Stimulated activated CD8-positive, alpha-beta memory T cell treated with anti-CD3 and anti-CD28 coated beads, Interleukin-7, amount 100 ng/mL, for 24 hours (primary cell): ENCODE measurements at places on chromosomes 1 and 21.

DNA sequence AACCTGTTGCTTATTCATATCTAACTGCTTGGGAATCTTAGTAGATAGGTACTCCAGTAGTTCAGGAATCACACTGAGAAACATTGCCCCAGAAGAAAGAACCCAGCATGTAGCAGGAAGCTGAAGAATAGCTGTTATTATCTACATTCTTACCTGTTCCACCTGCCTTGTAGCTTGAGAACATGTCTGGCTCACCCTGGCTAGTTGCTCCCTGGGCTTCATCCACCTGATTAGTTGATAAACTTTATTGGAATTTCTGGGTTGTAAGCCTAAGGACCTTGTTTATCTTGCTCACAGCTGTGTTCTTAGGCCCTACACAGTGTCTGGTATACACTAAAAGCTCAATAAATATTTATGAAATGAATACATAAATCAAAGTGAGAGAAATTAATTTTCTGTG lies 106.3 kb upstream of the DMRTA2 start:
- DNase-seq, result no peak

GRCh38 chr1:48677306-48678287 lies 99.1 kb downstream of the BEND5 start:
- peak; percentile 1 for DNase-seq

DNA sequence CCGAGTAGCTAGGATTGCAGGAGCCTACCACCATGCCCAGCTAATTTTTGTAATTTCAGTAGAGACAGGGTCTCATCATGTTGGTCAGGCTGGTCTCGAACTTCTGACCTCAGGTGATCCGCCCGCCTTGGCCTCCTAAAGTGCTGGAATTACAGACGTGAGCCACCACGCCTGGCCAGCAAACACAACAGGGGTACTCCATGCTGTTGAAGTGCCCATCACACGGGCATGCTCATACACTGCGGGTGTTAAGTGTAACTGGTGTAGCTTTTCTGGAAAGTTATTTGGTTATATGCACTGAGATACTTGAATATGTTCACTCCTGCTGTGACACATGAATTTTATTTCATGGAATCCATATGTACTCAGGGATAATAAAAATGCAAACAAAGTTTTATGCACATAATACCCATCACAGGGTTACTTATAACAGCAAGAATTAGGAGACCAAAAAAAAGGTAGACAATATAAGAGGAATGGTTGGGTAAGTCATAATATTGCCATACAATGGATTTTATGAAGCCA lies 9.2 kb downstream of the SRSF4 start:
- DNase-seq, result no peak

DNA sequence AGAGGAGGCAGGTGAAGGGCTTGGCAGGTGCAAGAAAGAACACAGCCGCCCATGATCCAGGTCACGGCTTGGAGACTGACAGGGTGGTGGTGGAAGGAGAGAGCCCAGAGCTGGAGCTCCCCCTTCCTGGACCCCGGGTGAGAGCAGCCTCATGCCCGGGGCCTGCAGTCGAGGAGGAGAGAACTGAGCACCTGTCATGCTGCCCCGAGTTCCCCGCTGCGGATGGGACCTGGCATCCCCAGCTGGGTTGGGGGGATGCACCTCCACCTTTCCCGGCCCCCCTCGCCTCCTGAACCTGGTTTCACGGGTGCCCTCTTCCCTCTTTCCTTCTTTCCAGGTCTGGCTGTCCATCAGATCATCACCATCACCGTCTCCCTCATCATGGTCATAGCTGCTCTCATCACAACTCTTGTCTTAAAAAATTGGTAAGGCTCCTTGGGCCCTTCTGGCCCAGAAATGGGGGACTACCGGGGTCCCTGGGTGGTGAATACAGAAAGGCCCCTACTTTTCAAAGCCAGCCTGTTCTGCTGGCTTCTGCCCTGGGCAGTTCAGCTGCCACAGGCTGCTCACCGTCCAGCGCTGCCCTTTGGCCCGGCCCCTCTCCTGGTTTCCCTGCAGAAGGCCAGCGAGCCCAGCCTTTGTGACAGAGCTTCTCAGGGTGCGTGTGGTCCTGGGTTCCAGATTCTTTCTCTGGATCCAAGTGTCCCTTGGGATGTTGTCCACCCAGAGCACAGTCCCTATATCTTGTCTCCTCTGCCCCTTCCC lies 115.3 kb downstream of the AJAP1 start:
- DNase-seq, result no peak

DNA sequence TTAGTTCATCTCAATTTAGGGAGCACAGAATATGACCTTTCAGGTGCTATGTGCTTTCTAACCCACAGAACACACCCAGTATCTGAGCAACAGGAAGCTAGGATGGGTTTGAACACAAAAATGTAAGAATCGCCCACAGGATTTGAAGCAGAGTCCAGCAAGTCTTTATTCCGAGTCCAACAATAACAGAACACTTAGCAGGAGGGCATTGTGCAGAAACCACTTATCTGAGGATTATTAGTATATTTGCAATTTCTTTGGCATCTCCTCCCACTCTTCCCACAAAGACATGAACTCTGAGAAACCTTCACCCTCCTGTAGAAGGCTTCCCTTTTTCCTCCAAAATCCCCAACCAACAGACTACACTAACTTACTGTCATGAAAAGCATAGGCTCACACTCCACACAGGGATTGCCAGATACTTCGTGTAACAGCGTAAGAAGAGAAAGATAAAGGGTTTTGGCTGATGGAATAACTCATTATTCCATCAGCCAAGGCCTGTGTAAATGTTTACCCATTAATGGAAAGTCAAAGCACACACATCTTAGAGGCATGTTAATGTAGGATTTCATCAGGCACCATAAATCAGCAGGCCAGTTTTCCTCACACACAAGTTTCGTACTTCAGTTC lies 16.1 kb downstream of the SIPA1L2 start:
- DNase-seq, result no peak

- no peak for DNase-seq
Measured at GRCh38 chr1:173332026-173332425, 124.9 kb upstream of the TNFSF4 start.

GRCh38 chr1:51000651-51001050 lies 30.6 kb downstream of the CDKN2C start:
- no peak for DNase-seq

- DNase-seq, result no peak
Measured at GRCh38 chr1:180636138-180636537, 4.3 kb downstream of the XPR1 start.

DNA sequence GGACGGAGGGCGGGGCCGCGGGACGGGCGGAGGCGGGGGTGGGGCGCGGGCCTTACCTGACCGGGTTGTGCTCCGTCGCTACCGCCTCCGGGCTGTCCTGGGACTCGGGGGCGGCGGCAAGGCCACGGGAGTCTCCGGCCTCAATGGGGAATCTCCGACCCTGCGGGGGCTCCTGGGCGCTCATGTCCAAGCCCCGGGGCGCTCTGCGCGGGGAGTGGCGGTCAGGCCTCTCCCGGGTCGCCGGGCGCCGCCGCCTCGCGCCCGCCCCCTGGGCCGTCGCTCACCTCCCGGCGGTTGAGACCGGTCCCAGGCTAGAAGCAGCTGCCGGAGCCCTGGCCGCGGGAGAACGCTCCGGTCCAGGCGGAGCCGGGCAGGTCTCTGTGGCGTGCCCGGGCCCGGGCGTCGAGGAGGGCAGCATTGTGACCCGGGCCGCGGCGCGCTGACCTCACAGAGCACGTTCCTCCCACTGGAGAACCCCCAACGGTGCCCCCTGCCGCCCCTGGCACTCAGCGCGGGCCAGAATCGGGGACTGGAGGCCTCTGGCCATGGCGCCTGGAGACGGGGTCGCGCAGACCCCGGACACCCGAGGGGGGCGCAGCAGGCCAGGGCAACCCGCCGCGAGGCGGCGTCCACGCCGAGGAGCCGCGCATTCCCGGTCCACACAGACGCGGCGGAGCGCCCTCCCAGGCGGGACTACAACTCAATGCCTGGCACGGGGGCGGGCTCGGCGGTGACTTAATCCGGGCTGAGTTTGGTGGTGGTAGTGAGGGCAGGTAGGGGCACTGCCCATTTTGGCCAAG lies 411 bp downstream of the FAM229A start:
- no peak for DNase-seq

DNA sequence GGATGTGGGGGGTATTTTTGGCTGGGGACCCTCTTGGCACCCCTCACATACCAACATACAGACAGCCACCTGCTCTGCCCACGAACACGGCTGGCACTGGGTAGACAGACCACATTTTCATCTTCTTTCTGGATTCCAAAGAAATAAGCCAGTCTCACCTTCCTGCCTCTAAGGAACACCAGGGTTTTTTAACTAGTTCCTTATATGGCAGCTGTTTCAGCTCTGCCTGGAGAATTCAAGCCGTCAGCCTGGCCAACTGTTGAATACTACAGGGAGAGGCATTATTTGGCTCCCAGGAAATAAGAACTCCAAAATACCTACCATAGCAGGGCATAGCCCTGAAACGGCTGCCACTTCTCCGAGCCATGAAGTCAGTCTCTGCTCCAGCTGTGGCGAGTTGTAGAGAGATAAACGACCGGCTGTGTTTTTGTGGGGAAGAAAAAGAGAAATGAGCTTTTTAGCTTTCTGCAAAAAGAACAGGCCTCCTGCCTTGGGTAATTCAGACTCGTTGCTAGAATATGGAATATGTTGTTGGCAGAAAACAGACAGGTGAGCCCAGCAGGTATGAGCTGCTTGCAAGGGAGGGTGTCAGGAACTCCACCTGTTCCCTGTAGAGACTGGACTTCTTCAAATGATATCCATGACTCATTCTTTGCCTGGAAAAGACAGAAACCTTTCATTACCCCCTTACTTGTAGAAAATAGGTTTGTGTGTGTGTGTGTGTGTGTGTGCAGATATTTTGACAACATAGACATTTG lies 51.8 kb downstream of the MT1HL1 start:
- no peak for DNase-seq

DNA sequence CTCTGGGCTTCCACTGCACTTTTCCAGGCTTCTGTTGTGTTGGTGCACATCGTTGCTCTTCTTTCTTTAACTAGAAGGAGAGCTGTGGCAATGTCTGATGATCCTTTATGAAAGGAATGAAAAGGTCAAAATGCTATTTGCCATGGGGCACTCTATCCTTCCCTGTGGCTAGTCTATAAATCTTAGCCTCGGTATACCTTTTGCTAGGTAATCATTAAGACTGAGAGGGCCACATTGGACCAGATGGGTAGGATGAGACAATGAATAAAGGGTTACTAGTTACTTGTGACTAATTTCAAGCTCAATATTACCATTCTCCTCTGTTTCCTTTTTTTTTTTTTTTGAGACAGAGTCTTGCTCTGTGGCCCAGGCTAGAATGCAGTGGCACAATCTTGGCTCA lies 89.4 kb upstream of the C1orf87 start:
- no peak for DNase-seq

DNA sequence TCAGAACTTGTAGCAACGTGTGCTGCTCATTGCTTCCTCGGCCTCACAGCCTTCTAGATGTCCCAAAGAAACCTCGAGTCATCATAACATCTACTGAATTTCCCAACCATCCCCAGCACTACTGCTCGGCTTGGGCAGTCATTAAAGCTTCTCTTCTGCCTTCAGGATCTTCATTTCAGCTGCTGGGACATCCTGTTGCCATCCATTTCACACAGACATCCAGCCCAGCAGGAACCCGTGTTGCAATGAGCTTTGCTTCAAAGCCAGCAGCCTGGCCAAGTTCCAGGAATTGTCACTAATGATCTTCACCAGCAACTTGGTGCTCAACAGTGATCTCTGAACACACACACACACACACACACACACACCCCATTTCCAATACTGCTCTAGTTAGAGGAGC lies 18.5 kb downstream of the WLS start:
- DNase-seq, result no peak

GRCh38 chr1:2906085-2906484 lies 104.6 kb upstream of the TTC34 start:
- no peak for DNase-seq

GRCh38 chr1:22552021-22552420 lies 11.3 kb upstream of the EPHA8 start:
- no peak for DNase-seq

- no peak for DNase-seq
Measured at GRCh38 chr1:193342811-193343210, 156.4 kb upstream of the B3GALT2 start.

DNA sequence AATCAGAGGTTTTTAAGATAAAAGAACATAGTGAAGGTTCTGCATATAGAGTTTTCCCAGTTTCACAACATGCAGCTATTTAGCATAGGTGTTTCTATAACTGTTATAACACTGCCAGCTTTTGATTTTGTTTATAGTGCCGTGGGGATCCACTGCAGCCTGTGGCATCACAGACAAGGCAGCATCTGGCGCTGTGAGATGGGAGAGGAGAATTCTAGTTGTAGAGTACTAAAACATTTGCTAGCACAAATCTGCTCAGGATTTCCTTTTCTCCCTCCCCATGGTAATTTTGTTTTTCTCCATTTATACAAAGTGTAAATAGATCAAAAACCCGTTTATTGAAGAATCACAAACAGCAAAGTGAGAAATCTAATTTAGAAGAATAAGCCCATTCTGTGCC lies 482.8 kb upstream of the NCAM2 start:
- no peak for DNase-seq

DNA sequence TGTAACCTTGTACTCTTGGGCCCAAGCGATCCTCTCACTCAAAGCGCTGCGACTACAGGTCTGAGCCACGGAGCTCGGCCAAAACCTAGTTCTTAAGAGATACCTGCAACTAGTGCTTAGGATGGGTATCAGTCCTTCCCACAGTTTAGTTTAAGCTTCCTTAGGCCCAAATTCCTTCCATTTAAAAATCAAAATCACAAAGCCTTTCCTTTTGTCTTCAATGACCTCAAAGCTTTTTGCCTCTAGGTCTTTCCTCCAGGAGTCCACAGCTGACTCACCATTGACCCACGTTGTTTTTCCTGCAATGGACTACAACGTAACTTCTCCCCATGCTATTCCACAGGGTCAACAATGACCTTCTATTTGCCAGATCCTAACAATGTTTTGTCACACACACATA lies 64.0 kb downstream of the APP start:
- no peak for DNase-seq

DNA sequence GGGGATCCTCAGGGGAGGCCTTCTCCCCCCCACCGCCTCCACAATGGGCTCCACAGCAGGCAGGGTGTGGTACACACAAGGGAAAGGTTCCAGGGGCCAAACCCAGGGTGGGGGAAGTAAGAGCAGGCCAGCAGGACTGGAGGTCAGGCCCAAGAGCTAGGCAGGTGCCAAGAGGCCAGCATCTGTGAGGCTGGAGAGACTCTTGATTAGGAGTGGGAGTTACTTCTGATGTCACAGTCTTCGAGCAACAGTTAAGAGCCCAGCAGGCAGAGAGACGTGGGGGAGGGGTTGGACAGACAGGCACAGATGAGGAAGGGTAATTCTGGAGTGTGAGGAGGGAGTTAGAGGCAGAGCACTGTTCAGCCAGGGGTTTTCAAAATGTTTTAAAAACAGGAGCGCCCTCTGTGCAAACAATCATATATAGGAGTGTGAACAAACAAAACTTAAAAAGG lies 55.8 kb downstream of the SLC9A1 start:
- DNase-seq, result no peak

DNA sequence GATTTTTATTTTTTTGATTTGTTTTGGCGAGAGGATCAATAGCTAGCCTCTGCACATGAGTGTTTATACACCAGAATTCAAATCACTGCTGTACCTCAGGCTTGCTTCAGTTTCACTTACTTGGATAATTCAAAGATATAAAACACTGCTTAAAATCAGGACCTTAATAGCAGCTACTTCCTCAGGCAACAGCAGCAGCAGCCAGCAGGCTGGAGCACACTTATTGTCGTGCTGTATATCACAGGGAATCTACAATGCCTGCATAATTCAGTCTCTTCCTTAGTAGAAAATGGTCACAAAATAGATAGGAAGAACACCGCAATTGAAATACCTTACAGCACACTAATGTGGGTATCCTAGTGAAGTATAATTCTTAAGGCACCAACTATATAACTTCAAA lies 497.3 kb downstream of the NEGR1 start:
- no peak for DNase-seq
